ENCODE measurements at places on chromosomes 1 and 21.

- DNase-seq: peak; percentile 50
Observed at GRCh38 chr1:32400876-32401631, 6.8 kb upstream of the BSDC1 start.

DNA sequence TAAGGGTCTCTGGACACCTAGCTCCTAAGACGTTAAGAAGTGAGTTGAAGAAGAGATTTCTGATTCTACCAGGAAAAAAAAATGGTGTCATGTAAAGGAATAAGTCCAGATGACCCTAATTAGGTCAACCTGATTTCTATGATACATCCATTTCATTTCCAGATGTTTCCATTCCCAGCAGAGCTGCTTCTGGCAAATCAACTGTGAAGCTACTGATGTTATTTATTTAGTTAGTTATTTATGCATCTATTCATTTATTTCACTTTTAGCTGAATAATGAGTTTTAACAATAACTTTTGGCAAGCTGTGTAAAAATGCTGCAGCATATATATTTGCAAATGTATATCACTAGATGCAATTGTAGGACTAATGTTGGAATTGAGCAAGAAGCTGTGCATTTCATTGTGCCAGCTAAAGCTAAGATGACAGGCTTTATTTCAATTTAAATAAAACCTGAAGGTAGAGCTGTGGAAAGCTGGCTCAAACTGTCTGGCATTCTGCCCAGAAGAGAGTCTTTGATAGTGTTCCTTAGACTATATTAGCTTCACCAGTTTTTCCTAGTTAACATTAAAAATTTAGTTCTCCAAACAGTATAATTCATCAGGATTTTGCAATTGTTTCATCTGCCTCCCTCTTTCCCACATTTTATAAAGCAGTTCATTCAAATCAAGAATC is 1164.4 kb upstream of the ADGRL4 start:
- no peak for DNase-seq

GRCh38 chr1:112807999-112808398 is 92.9 kb upstream of the PPM1J start:
- DNase-seq: no peak

- no peak for DNase-seq
Observed at GRCh38 chr21:16580661-16581060, 850.9 kb downstream of the USP25 start.

DNA sequence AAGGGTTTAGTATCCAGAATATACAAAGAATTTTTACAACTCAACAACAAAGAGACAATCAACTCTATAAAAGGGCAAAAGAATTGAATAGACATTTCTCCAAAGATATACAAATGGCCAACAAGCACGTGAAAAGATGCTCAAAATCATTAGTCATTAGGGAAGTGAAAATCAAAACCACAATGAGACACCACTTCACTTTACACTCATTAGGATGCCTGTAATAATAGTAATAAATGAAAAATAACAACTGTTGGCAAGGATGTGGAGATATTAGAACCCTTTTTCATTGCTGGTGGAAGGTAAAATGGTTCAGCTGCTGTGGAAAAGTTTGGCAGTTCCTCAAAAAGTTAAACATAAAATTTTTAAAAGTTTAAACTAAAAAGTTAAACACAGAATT is 7.0 kb upstream of the ABCD3 start:
- DNase-seq: no peak

DNA sequence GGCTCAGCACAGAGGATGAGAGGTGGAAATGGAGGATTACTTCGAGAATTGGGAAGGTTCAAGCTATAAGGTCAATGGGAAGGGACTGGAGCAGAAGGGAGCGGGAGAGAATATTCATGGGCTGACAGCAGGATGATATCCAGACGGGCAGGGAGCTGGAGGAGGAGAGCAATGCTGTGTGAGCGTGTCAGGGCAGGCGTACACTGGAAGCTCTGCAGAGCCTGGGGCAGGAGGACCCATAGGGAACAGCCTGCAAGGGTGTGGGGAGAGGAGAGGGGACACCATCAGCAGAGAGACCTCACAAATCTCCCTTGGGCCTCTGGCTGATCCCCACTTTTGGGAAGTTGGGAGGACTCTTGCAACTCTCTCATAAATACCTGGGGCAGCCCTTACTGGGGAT is 13.7 kb downstream of the CSF1 start:
- no peak for DNase-seq

GRCh38 chr1:93738926-93739325 is 57.3 kb upstream of the BCAR3 start:
- DNase-seq: no peak

DNA sequence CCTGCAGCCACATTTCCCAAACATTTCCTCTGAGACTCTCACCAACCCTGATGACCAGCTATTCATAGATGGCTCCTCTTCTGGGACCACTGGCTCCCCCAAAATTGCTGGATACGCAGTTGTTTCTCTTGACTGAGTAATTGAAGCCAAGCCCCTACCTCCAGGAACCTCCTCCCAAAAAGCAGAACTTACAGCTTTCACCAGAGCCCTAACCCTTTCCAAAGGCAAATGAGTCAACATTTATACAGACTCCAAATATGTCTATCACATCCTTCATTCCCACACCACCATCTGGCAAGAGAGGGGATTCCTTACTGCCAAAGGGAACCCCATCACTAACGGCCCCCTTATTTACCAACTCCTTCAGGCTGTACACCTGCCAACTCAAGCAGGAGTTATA is 20.3 kb upstream of the CA6 start:
- DNase-seq: no peak

- peak; percentile 43 for DNase-seq
Observed at GRCh38 chr1:167492481-167492910, 25.8 kb downstream of the CD247 start.

DNA sequence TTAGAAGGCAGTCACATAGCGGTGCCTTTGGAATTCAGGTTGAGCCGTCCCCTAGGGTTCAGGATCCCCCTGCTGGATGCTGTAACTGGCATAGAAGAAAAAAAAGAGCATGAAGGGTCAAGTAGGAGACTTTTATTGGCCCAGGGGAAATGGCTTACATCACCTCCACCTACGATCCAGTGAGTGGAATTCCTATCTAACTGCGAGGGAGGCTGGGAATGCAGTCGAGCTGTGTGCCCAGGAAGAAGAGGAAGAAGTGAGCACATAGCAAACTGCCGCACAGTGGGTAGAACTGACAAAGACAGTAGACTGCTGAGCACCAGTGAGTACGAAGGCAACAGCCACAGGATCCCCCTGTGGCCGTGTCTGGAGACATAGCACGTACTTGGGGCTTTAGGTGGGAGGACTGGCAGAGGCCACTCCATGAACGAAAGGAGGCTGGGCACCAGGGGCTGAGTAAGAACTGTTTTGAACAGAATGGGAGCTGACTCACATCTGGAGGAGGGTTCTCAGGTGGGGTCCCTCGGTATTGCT is 79.2 kb downstream of the RNF220 start:
- no peak for DNase-seq

- DNase-seq: no peak
Observed at GRCh38 chr1:161905269-161905884, 118.3 kb downstream of the OLFML2B start.

DNA sequence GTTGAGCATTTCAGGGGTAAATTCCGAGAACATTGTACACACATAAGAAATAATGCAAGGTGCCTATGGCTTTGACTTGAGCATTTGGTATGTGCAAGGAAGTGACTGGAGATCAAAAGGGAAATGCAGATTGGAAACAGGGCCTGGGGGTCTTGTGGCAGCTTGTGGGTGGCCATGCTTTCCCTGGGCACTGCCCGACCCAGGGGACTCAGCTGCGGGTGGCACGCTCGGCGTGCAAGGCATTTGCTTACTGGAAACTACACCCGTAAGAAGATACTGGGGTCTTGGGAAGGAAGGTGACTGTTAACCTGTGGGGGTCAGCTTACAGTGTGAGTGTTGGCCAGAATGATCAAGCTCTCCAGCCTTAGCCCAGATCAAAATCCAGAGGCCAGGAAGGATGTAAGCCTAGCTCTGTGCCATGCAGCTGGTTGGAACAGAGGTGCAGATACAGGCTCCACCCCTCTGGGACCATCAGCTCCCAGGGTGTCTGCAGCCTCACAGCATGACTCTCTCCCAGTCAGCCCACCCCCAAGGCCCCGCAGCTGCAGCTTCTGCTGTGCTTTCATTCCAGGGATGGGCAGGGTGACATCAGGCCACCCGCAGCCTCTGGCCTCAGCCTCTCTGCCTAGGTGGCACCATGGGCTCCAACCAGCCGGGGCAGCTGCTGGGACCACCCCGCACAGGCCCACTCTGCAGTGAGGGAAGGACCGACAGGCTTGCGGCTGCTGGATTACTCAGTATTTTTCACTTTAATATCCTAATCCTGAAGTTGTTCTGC is 55.1 kb downstream of the KIF26B start:
- DNase-seq: no peak

DNA sequence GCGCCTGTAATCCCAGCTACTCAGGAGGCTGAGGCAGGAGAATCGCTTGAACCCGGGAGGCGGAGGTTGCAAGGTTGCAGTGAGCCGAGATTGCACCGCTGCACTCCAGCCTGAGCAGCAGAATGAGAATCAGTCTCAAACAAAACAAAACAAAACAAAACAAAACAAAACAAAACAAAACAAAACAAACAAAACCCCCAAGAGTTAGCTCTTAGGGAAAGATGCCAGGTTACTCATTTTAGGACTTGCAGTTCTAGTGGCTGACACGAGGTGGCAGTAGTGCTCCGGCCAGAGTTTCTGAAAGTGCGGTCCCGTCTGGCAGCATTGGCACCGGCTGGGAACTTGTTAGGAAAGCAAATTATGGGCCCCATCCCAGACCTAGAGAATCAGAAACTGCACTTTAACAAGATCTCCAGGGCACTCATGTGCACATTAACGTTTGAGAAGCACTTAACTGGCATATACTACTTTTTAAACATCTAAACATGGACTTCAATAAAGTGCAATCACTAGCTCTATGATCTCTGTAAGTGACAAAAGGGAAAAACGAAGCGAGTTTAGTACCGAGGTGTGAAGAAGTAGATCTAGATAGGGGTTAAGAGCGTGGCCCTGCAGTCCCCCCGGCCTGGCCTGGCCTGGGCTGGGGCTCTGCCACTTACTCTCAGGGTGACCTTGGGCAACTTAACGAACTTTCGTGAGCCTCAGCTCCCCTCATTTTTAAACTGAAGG is 41.9 kb upstream of the TNFRSF1B start:
- peak; percentile 68 for DNase-seq

- no peak for DNase-seq
Observed at GRCh38 chr1:54569339-54569738, 21.3 kb downstream of the ACOT11 start.

DNA sequence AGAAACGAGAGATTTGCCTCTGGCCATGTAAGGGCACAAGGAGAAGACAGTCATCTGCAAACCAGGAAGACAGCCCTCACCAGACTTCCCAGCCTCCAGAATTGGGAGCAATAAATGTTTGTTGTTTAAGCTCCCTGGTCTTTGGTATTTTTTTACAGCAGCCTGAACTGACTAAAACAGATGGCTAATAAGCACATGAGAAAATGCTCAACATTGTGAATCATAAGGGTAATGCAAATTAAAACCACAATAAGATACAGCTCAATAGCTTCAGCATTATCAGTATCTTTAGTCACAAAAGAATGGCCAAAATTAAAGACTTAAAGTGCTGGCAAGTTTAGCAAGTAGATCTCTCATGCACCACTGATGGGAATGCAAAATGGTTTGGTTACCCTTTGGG is 11.7 kb downstream of the UBE2G2 start:
- no peak for DNase-seq
